ENCODE measurements at places on chromosomes 16 and 17.

GRCh38 chr17:74080656-74081582 lies 122.6 kb upstream of the RPL38 start:
- DNase-seq: no peak

DNA sequence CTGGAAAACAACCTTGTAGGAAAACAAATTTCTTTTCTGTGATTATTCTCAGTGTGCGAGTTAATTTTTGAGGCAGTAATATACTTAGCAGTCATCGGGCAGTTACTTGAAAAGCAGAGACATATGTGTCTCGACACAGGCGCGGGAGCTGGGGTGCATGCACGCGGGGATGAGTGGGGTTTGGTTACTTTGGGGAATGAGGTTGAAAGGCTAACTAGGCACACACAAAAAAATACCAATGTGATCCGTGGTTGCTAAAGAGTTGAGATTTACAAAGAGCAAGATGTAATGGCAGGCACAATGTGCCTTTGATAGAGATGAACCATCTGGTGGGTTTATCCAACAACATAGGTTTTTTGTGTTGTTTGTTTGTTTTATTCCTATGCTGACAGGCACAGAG lies 703.8 kb upstream of the EEF2KMT start:
- no peak for DNase-seq

DNA sequence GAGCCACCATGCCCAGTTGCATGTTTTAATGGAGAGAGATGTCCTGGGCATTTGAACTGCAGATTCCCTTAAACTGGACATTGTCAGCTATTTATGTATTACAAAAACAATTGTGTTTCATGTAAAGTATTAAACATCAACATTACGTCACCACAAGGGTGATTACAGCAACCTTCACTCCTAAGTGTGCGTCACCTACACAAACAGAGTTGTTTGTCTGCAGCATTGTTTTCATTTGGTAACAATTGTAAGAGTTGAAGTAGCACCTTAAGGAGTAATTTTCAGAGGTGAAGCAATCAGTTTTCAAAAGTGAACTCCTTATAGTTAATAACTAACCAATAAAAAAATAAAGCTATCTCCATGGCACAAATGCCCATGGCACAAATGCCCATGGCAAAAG lies 271.4 kb downstream of the IRX3 start:
- DNase-seq: no peak

DNA sequence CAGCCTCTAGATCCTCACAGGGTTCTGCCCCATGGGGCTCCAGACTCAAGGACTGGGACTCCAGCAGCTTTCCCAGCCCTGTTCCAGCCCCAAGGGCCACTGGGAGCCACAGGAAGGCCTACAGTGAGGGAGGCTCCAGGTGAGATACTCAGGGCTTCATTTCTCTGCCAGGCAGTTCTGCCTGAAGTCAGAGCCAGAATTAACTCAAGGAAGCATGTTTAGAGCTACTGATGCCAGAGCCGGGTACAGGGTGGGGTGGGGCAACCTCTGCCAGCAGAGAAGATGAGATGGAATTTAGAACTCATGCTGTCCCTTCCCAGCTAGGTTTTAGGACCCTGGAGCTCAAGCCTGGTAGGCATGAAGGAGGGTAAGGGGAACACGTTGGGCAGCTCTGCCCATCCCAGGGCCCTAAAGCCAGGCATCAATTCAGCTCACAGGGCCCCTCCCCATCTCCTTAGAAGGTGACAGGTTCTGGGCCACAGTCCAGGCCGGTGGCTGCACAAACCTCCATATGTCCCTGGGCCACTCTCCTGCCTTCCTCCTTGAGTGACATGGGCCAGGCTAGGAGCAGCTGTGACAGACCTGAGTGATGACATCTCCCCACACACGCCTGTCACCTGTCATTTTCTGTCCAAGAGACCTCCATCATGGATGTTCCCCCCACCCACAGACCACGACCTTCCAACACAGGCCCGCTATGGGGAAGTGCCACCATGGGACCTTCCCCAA lies 24.5 kb upstream of the SPPL2C start:
- DNase-seq: no peak

GRCh38 chr17:46730679-46731078 lies 87.8 kb downstream of the WNT3 start:
- no peak for DNase-seq

DNA sequence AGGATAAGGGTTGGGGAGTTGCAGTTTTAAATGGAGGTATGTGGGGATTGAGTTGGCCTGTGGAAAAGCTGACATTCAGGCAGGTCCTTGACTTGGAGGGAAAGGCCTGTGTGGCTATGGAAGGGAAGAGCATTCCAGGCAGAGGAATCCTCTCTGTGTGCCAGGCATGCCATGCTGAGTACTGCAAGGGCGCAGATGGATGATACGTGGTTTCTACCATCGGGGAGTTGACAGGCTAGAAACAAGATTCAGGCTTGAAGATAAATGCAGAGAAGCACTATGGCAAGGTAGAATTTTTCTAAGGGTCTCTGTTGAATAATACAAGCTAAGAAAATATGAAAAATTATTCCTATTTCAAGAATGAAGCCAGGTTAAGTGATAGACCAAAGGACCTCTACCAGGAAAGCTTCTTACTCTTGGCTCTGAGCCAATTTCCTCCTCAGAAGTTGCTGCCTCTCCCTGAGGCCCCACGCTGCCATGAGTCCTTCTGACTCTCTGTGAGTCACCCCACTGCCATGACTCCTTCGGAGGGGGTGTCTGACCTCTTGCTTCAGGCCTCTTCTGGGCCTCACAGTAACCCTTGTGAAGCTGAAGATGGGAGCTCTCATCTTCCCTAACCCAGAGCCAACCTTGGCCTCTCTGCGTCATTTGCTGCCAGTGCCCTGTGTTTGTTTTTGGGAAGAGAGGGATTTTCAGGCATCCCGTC lies 75.8 kb downstream of the WNT3 start:
- DNase-seq: peak; percentile 86

DNA sequence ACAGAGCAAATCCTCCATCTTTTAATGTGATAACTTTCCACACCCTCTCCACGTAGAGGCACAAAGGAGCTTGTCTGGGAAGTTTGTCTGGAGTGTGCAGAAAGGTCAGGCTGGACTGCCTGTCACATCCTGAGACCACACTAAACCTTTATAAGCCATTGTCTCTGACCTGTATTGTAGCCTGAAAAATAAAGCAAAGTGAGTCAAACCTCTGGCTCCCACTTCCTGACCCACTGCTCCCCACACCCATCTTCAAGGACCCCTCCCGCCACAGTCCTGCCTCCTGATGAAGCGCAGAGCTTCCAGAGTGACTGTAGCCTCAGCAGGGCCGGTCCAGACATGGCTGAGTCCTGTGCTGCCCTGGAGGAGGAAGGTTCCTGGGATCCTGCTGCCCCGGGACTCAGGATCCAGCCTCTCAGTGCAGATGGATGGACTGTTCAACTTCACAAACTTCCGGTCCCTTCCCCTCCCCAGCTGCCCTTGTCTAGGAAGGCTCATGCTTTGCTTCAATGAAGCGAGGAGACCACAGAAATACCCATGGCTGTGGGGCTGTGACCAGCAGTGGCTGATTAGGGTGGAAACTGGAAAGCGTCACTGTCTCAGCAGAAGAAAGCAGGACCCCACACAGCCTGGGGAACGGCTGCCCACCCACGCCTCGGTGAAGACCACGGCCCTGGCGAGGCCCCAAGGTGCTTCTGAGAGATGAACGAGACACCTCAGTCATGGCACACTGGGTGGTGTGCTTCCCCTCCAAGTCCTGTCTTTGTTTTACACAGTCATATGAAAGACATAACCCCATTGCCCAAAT lies 30.9 kb upstream of the CLEC18B start:
- no peak for DNase-seq
